ENCODE measurements at places on chromosomes 4 and X.

DNA sequence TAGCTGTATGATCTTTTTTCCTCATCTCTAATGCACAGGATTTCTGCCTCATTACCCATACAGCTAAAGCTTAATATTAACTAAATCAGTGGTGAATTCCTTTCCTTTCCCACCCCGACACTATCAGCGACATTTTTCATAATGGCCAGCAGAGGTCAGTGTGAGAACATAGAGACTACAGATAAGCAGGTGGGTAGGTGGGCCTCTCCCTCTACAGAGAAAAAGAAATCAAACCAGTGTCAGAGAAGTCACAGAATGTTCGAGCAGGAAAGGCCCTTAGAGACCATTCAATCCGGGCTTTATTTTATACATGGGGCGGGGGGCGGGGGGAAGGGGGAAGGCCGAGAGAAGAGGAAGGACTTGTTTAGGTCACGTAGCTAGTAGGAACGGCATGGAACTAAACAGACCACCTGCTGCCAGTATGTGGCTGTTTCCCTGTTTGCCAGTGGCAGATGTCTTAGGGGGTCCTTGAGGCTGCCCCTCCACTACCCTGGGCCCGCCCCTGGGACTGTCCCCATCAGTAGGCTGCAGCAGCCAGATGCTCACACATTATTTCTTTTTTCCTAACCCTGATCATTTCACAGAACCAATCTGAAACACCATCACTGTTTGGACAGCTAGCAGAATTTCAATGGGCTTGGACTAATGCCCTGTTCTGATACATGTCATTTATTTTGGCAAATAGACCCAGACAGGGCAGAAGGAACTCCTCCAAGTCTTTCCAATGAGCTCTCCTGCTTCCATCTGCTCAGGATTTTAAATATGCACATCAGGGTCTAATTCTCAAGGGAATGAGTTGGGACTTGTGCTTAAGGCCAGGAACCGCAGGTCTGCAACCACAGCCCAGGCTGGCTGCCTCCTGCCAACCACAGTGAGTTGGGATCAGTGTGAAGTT, 133.4 kb downstream of the ATG4A start:
- DNase-seq = no peak

GRCh38 chr4:101724093-101724492, 66.4 kb upstream of the BANK1 start:
- no peak for DNase-seq

DNA sequence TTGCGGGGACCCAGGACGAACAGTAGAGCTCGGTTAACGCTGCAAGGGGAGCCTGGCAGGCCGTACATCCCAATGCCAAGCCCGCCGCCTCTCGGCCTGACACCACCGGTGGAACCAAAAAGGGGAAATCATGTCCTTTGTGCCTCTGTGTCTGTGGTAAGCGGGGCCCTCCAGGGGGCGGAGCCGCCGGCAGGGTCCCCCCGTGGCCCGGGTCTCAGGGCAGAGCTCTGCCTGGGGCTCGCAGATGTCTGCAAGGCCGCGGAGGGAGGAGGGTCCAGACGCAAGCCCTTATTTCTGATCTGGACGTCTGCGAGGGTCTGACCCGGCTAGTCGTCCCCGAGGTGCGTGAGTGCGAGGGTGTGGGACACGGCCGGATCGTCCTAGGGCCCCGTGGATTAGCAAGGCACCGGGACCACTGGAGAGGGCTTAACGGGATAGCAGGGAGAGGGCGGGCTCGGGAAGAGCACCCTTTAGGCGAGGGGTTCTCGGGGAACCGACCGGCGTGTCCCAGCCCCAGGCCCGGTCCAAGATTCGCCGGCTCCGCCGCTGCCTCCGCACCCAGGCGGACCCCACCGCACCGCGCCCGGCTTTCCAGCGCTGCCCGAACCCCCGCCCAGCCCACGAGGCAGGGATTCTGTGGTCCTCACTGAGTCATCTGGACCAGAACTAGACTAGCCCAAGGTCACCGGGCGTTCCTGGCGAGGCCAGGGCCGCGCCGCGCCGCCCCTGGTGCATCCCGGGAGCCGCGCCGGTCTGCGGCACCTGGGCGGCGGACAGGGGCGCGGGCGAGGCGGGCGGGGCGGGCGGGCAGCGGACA, 863 bp upstream of the FAM193A start:
- DNase-seq = peak; percentile 35

DNA sequence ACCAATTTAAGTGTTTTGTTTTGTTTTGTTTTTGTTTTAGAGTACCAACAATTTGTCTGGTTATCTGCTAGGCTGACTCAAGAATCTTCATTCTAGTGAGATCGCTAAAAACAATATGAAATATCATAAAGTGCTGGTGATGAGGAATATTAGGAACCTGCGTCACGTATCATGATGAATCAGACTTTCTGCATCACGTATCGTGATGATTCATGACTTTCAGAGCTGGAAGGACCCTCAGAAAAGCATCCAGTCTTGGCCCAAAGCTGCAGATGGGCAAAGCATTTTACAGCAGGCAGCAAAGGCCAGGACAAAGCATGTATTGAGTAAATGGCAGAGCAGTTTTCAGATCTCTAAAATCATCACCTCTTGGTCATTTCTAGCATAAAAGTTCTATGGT, 278.0 kb upstream of the BOD1L1 start:
- no peak for DNase-seq

- DNase-seq = no peak
Observed at GRCh38 chr4:186979961-186980745, 256.5 kb upstream of the FAT1 start.

- DNase-seq = no peak
Observed at GRCh38 chr4:19936476-19936875, 315.2 kb upstream of the SLIT2 start.

- DNase-seq = no peak
Observed at GRCh38 chrX:24846550-24847150, 152.9 kb downstream of the POLA1 start.

- no peak for DNase-seq
Observed at GRCh38 chrX:106670631-106671030, 55.9 kb upstream of the RNF128 start.

Data from stimulated activated CD8-positive, alpha-beta memory T cell treated with anti-CD3 and anti-CD28 coated beads, Interleukin-2, amount 100 ng/mL, for 48 hours (primary cell).